ENCODE measurements at places on chromosomes 3 and 15.

- no peak for DNase-seq
These were observed 26.7 kb downstream of the TKT start for GRCh38 chr3:53229171-53229570.

GRCh38 chr15:28037969-28038590, 61.0 kb downstream of the OCA2 start:
- no peak for DNase-seq

DNA sequence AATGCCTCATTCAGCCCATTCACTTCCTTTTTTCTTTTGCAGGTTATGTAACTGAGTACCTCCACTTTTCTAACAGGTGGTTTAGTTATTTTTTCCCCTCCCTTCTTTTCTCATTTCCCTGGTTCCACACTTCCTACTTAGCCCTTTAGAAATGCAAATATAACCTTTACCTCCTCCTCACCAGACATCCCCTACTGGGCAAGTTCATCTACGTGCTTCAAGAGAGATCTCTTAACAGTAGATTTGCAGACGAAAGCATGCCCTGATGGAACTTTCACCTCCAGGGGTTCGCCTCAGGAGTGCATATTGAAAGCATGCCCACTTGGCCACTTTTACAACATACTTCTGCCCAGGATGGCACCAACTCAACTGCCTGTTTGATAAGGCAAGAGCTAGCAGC, 314.1 kb upstream of the LRRC3B start:
- DNase-seq: no peak

DNA sequence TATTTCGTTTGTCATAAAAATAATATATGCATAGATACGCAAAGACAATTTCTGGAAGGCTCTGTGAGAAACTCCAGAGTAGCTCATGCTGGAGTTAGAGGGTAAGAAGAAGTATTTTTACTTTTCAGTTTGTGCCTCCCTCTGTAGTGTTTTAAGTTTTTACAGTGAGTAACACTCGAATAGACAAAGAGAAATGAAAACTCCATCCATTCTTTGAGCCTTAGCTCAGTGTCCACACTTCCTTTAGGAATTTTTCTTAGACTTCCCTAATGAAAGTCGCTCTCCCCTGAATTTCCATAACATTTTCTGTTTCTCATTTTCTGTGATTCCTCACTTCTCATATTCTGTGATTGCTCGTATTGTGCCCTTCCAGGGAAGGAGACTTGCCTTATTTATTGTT, 2.1 kb downstream of the BLOC1S6 start:
- no peak for DNase-seq

- DNase-seq: no peak
These were observed 11.2 kb downstream of the TNFSF10 start for GRCh38 chr3:172511783-172512762.

DNA sequence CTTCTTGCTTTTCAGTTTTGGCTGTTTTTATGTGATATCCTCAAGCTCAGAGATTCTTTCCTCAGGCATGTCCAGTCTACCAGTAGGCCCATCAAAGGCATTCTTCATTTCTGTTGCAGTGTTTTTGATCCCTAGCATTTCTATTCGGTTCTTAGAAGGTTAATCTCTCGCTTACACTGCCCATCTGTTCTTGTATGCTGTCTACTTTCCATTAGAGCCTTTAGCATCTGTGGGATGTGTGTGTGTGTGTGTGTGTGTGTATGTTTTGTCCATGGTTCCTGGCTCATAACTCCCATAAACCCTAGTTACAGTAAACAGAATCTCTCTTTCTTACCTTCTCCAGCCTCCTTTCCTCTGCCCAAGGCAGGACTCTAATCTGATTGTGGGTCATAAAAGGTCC, 5.1 kb upstream of the SLC22A13 start:
- no peak for DNase-seq

GRCh38 chr15:38558372-38559059, 6.1 kb downstream of the RASGRP1 start:
- no peak for DNase-seq

DNA sequence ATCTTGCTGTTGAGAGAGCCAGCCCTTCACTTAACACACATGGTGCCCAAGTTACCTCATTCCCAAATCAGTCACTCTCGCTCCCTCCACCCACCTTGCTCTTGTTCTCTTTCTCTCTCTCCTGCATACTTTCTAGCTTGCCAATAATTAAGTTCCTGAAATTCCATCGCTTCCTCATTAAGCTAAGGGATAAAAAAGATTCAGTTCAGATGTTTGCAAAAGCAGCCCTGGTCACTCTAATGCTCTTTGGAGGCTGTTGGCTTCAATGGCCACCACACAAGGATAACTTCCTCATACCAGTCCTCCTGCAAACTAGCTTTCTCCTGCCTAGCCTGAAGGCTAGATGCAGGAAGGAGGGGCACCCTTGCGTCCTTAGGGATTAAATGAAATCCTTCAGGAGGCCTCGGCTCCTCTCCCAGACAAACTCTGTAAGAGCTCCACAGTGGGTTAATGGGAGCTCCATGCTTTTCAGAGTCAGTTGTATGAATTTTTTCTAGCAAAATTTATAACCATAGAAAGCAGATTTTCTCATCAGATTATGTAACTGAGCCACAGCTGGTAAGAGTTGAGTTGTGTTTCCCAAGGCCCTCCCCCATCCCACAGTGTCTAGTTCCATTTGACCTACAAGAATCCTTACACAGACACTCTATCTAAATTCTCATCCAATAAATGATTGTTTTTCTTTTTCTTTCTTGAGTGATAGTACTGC, 176.6 kb upstream of the TRIM42 start:
- no peak for DNase-seq

DNA sequence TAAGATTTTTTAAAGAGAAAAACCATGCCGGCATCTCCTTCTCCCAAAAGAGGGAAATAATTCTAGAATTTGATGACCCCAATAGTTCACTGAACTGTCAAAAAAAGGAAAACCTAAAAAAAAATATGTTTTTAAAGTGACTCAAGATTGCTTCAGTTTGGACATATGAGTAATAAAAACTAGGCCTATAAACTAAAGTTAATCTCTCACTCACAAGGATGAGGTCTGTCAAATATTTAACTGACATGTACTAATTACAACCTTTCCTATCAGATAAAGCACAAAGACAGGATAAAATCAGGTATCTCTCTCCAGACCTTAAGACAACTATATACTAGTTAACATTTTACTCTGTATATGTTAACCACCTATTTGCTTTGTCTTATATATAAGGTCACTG, 231.9 kb downstream of the NSUN3 start:
- no peak for DNase-seq

- no peak for DNase-seq
These were observed 7.3 kb downstream of the ACOX2 start for GRCh38 chr3:58529516-58530353.

DNA sequence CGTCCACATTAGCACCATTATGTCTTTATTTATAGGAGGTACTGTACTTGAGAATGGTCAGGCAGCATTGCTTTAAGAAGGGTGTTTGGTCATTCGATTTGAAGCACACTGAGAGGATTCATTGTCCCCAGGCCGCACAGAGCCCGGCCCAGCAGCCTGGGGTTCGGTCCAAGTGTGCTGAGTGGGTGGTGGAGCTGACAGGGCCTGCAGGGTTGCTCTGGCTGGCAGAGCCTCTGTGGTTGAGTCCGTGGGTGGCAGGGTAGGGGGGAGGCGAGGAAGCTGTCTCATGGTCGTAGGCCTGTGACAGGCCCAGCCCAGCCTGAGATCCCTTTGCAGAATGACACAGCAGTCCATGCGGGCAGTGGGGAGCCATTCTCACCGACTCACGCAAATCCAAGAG, 227.7 kb upstream of the TOPAZ1 start:
- no peak for DNase-seq

DNA sequence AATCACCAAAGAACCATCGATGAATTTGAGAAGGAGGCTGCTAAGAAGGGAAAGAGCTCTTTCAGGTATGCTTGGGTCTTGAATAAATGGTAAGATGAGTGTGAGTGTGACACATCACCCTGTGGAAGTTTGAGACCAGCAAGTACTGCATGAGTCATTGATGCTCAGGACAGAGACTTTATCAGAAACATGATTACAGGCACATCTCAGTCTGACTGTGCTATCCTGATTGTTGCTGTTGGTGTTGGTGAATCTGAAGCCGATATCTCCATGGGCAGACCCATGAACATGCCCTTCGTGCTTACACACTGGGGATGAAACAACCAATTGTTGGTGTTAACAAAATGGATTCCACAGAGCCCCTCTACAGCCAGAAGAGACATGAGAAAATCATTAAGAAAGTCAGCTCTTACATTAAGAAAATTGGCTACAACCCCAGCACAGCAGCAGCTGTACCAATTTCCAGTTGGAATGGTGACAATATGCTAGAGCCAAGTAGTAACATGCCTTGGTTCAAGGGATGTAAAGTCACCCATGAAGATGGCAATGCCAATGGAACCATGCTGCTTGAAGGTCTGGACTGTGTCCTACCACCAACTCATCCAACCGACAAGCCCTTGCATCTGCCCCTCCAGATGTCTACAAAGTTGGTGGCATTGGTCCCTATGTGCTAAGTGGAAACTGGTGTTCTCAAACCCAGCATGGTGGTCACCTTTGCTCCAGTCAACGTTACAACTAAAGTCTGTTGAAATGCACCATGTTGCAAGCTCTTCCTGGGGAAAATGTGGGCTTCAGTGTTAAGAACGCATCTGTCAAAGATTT, 20.5 kb downstream of the TM4SF4 start:
- DNase-seq: no peak

DNA sequence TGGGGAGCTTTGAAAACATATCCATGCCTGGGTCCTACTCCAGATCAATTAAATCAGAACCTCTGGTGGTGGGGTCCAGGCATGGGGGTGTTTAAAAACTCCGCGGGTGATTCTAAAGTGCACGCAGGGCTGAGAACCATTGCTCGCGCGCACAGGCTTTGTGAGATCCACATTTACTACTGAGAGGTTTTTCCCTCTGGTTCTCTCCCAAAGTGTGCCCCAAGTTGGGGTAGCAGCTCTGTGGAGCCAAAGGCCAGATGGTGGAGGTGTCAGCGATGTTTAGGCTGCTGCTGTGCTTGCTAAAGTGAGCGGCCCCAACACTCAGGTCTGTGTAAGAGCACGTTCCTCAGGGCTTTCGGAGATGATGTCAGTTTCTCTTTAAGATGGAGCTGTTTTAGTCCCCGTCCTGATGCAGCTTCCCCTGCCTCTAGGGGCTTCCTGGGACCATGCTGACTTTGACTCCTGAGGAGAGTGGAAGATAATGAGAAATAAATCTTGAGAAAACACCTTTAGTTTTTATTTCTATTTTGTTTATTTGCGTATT, 13.4 kb upstream of the MAGEF1 start:
- DNase-seq: no peak

DNA sequence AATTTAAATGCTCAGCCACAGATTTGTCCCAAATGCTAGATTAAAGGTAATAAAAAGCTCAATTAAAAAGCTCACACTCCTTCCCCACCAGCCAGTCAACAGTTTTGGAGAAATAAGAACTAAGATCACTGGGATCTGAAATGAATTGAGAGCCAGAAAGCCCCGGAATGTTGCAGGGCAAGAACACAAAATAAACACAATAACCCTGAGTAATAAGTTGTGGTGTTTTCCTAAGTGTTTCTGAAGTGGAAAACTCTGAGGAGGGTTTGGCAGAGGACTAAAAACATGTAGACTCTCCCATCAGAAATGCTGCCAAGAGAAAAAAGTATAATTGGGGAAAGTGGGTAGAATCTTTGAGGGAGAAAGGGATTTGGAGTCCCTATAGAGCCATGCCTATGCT, 127.8 kb downstream of the ABI3BP start:
- DNase-seq: no peak

Data from amniotic stem cell (primary cell).